Kidney epithelial cell (primary cell): ENCODE measurements at places on chromosomes 1 and 21. TPM values are rescaled to one million over a fixed set of nuclear protein-coding genes. Genes with fewer than 3 reads are reported as not detected.

The GABRD gene
- not detected in 2 replicates for total RNA-seq

The EXOC8 gene
- total RNA-seq = 10.6 and 10.8 TPM in 2 replicates

The MIXL1 gene
- total RNA-seq = 0.41 and 0.67 TPM in 2 replicates

The GNG4 gene
- total RNA-seq = 0.54 and 0.68 TPM in 2 replicates

The LIN28A gene
- not detected in 2 replicates for total RNA-seq

The LHX4 gene
- total RNA-seq = under 0.01 TPM in 1 of 2 replicates, not detected in the other

The DIO1 gene
- not detected in 2 replicates for total RNA-seq

The RBM8A gene
- total RNA-seq = 159 and 173 TPM in 2 replicates

The OR2T2 gene
- not detected in 2 replicates for total RNA-seq

The KIF26B gene
- total RNA-seq = 14.6 and 19.6 TPM in 2 replicates

The CTNNBIP1 gene
- 27.4 and 28.6 TPM in 2 replicates for total RNA-seq

The DMRTA2 gene
- total RNA-seq = not detected in 2 replicates

The C1orf146 gene
- not detected in 2 replicates for total RNA-seq

The OPTC gene
- not detected in 2 replicates for total RNA-seq

The OR10K2 gene
- total RNA-seq = not detected in 2 replicates

The TNFAIP8L2 gene
- not detected in 2 replicates for total RNA-seq

The HSF2BP gene
- total RNA-seq = 3.4 and 3.5 TPM in 2 replicates

The VWA5B1 gene
- total RNA-seq = 0.14 TPM in 1 of 2 replicates, not detected in the other

The SHE gene
- total RNA-seq = under 0.01 TPM in 1 of 2 replicates, not detected in the other

The OR2AJ1 gene
- total RNA-seq = not detected in 2 replicates

The KCNA3 gene
- total RNA-seq = 0.04 TPM in 1 of 2 replicates, not detected in the other

The OR10Z1 gene
- total RNA-seq = not detected in 2 replicates

The NTNG1 gene
- 3.7 and 5.2 TPM in 2 replicates for total RNA-seq
